CD4-positive, alpha-beta memory T cell (primary cell): ENCODE measurements at places on chromosomes 13 and 19. TPM values are rescaled to one million over a fixed set of nuclear protein-coding genes. Genes with fewer than 3 reads are reported as not detected.
A peak's percentile ranks its signal among the peaks of the same experiment; 100 is the strongest.

The HSPH1 gene
- total RNA-seq: 68.6 TPM

The LMTK3 gene
- total RNA-seq: 20.6 TPM

- DNase-seq: peak; percentile 25
Measured at GRCh38 chr19:13033819-13034611, 38.7 kb downstream of the NFIX start.

GRCh38 chr13:42255886-42256285 lies 16.1 kb upstream of the AKAP11 start:
- DNase-seq: no peak

DNA sequence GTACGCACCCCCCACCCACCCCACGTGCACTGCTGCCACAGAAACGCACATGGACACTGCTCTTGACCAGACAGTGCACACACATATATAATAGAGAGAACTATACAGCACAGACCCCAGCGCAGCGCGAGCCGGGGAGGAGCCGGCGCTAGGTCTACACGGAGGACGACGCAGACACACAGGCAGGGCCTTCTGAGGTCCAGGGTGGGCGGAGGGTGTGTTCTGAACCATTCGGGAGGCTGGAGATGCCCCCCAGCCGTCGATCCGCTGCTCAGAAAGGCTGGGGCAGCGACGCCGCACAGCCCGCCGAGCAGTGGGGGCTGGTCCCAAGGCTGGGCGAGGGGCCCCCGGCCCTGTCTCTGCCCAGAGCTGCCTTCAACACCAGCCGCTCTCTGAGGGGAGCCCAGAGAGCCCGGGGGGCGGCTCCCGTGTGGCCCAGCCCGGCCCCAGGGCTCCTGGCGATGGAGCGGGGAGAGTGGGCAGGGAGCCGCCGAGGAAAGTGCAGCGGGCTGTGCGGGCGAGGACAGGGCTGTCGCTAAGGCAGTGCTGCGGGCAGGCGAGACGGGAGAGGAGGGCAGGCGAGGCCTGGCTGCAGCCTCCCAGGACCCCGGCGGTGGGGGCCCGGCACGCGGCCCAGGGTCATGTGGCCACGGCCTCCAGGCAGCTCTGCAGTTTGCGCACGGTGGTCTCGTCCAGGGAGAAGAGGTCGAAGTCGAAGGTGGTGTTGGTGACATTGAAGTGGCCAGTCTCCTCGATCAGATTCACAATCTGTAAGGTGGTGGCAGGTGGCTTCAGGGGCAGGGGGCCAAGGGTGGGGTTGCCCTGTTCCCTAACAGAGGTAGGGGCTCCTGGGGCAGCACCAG lies 67.1 kb downstream of the MLLT1 start:
- no peak for DNase-seq

DNA sequence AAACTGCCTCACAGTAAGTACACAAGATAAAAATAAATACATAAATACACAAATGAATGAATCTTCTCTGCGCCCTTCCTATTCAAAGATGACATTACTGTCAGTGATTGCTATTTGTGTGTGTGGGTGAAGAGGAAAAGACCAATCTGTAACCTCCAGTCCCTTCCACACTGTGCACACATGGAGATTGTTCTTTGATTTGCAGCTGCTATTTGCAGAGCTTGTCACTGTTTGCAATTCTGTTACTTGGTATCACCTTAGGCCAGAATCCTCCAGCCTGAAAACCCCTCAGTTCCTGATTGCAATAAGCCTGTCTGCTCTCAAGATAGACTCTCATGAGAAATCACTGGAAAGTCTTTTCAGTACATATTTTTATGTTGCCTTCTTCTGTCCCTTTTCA lies 1314.9 kb downstream of the PCDH9 start:
- no peak for DNase-seq

- no peak for DNase-seq
Measured at GRCh38 chr19:8361921-8362793, 1.8 kb upstream of the ANGPTL4 start.

- DNase-seq: no peak
Measured at GRCh38 chr13:97423300-97424045, 10.5 kb upstream of the RAP2A start.

GRCh38 chr19:2484178-2484937 lies 8.4 kb downstream of the GADD45B start:
- no peak for DNase-seq

- DNase-seq: no peak
Measured at GRCh38 chr13:90750021-90750420, 597.5 kb upstream of the MIR17HG start.

DNA sequence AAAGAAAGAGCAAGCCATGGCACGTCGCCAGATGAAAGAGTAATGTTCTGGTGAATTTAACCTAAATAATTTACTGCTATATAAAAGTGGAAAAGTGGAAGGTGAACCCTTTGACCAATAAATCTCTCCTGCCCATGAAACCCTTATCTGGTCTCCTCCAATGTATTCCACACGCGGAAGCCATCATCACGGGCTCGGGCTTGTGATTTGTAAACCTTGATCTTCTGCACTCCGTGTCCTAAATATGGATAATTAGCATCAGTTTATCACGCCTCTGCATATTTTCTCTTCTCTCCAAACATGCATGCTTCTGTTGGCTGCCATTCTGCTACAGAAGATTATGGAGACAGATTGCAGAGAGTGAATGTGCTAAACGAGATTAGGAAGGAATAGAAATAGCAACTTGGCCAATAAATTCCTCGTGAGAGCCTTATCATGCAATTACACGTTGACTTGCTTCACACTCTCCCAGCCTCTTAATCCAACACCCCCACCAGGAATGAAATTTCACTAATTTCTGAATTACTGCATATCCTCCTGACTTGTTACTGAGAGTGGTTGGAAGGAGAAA lies 34.5 kb downstream of the SOX1 start:
- no peak for DNase-seq

DNA sequence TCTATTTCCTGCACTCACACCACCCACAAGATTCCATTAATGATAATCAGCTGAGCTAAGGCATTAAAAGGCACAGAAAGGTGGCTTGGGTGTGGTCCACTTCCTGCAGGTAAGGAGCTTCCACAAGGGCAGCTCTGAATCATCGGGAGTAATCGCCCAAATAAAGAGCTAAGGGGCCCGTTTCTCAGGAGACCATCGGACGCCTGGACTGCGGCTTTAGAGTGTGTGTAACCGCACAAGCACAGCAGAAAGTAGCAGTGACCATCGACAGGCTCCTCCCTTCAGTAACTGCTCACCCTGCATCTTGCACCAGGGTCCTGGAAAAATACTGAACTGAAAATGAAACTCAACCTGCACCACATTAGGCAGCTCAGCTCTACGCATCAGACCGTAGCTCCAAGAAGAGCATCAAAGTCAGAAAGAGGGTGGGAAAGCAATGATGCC lies 6.0 kb downstream of the STK24 start:
- peak; percentile 61 for DNase-seq

- DNase-seq: no peak
Measured at GRCh38 chr13:109963960-109964563, 177.7 kb upstream of the IRS2 start.

DNA sequence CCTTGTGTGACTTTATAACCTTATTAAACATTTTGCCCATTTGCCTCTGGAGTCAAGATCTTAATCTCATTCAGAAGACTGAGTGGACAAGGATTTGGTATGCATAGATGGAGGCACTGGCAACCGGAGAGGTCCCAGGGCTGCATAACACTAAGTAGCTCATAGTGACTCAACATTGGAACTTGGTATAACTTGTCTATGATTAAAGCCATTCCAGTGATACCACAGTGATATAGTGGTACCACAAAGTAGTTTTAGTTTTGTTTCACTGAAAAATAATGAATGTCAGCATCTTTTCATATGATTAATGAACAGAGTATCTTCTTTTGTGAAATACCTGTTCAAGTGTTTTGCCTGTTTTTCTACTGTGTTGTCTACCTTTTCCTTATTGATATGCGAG lies 26.4 kb downstream of the CDK8 start:
- no peak for DNase-seq

The PCDH17 gene
- not detected for total RNA-seq

DNA sequence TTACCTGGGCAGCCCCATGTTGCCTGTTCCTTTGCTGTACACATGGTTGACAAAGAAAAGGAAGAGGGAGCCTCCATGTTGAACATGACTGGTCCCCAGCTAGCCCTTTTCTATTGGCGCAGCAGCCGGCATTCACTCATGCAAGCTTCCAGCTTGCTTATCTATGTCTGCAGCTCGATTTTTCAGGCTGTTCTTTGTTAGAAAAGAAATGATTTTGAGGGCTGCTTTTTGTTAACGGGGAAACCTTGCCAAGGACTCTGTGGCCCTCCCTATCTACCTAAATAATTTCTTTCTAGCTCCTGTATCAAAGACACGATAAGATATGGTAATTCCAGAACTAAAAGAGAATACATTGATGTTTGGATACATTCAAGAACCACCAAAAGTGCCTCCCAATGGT lies 20.4 kb upstream of the ADGRE2 start:
- DNase-seq: no peak

DNA sequence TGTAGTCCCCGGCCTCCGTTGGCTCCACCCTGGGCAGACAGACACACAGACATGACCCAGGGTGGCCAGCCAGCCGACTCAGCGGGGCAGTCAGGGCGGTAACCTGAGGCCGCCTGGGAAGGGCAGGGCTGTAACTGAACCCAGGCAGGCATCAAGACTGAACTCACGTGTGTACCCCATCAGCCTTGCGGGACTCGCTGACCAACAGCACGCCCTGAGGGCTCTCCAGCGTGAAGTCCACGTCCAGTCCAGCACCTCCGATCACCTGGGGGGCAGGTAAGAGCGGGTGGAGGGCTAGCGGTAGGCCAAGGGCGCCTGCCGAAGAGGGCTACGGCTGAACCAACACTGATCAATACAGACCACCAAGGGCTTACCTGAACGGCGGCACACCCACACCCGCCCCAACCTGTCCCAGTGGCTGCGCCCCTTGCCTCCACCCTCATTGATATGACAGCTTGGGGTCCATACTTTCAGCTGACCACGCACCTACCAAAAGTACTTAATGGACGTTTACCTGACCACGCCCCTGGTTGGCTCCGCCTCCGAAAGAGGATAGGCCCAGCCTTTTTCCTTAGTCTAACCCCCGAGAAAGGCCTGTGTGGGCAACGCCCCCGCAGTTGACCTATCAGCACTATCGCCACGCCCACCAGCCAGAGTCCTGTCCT lies 791 bp downstream of the TMED1 start:
- no peak for DNase-seq

- DNase-seq: no peak
Measured at GRCh38 chr19:17268754-17269153, 1.5 kb downstream of the BABAM1 start.

The C5AR2 gene
- total RNA-seq: 2.9 TPM

DNA sequence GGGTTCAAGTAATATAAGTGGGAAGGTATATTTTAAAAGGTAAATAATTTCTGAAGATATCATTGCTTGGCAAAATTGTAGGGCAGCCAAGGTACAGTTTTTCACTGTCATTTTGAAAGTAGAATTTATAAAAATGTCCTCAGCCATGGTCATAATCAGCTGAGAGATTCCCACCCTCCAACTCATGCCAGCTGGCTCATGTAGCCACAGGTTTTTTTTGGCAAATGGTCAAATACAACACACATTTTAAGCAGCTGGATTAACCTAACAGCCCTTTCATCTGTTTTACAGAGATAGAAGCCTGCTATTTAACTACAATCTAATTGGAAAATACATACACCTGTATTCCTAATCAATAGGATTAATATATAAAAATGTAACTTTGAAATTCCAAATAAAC lies 619.2 kb upstream of the SGCG start:
- DNase-seq: no peak

The SPTBN4 gene
- total RNA-seq: 0.30 TPM

DNA sequence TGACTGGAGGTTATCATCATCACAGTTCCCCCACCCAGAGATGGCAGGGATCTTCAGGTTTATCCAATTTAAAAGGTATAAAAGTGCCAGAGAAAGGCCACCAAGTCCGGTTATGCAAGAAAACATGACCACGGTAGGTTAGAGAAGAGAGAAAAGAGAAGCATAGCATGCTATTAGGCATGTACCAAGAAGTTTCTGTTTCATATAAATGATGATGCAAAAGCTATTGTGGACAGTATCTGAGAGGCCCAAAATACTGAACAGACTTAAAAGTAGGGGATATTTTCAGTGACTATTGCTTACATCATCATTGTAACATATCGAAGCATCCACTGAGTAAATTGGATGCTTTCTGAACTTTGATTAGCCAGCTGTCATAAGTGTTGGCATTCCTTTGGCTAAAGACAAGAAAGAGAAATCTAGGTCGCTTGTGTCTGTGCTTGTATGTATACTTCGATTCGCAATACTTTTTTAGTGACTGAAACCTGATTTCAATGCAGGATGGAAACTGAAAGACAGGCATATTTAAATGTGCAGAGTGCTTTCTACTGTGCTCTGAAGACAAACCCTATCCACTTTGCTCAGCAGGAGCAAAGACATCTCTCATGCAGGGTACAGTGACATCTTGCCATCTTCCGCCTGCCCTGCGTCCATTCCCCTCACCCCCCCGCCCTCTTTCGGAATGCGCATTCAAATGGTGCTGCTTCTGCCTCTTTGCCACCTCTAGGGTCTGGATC lies 180.3 kb downstream of the SHISA2 start:
- no peak for DNase-seq

DNA sequence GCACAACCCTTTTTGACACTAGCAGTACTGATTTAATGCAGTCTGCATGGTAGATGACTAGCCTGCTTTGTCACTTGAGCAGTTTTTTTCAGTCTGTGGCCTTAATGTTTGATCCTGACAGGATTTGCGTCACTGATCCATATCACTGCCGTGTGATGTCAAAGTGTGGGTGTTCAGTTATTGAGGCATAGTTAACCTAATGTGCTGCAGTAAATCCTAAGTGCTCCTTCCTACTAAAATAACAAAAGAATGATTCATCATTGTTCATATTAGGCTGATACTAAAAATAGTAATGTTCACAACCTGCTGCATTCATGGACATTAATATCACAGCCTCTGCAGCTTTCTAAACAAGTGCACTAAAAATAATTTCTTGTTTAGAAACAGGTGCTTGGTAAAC lies 121.9 kb upstream of the MLNR start:
- no peak for DNase-seq

DNA sequence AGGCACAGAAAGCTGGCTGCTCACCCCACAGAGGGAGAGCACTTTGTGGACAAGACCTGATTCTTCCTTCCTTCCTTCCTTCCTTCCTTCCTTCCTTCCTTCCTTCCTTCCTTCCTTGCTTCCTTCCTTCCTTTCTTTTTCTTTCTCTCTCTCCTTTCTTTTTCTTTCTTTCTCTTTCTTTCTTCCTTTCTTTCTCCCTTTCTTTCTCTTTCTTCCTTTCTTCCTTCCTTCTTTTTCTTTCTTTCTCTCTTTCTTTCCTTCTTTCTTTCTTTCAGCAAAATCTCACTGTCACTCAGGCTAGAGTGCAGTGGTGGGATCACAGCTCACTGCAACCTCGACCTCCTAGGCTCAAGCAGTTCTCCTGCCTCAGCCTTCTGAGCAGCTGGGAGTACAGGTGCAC lies 263.9 kb downstream of the UQCRFS1 start:
- DNase-seq: no peak

- no peak for DNase-seq
Measured at GRCh38 chr19:48350856-48351255, 12.9 kb downstream of the TMEM143 start.

The GDF15 gene
- 1.2 TPM for total RNA-seq

GRCh38 chr19:39928357-39928725 lies 6.1 kb downstream of the FCGBP start:
- DNase-seq: no peak

GRCh38 chr13:38707460-38707859 lies 20.6 kb downstream of the FREM2 start:
- DNase-seq: no peak
